Retina (tissue), 1 donor: ENCODE measurements at places on chromosomes 6 and 20.

DNA sequence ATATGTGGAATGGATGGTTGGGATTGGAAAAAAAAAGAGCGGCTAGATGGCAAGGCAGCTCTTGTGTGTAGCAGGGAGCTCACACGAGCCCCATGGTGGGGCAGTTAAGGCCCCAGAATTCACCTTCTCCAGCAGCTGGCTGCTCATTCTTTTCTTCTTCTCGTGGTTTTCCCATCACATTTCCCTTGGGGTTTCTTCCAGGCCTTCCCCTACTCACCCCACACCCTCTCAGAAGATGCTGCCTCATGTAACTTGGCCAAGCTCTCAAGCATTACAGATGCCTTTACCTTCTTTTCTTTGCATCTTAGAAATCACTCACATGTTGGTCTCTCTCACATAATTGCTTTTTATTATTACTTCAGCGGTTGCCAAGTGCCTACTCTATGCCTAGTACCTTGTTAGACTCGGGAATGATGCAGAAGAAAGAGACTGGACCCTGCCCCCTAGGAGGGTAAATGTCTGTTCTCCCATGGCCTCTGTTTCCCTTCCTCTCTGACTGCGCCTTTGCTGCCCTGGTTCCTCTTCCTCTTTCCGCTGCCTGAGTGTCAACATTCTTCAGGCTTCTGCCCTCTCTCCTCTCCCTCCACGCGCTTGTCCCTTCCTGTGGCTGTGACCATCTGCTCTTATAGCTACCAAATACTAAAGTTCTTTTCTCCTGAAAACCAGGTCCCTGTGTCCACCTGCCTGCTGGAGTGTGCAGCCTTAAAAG, 28.6 kb downstream of the PPARD start:
- no peak for DNase-seq

- no peak for DNase-seq
Measured at GRCh38 chr6:147166992-147167391, 37.2 kb upstream of the STXBP5 start.

GRCh38 chr6:14710421-14710820, 535.4 kb upstream of the JARID2 start:
- DNase-seq: no peak

DNA sequence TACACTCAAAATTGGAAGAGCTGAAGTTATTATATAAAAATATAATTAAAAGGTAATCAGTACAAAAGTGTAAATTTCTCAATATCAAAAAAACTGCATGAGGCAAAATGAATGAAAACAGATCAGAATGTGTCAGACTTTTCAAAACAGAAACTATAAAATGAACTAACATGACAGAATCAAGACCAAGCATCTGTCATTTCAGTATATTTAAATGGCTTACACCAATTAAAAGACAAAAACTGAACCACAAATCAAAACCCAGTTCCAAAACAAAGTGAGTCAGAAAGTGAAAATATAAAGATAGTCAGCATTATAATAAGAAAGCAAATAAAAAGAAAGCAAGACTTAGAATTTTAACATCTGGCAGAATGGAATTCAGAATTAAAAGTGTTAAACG, 289.7 kb downstream of the UBE3D start:
- no peak for DNase-seq
